ENCODE measurements at places on chromosomes 7 and 10. TPM values are rescaled to one million over a fixed set of nuclear protein-coding genes. Genes with fewer than 3 reads are reported as not detected.

DNA sequence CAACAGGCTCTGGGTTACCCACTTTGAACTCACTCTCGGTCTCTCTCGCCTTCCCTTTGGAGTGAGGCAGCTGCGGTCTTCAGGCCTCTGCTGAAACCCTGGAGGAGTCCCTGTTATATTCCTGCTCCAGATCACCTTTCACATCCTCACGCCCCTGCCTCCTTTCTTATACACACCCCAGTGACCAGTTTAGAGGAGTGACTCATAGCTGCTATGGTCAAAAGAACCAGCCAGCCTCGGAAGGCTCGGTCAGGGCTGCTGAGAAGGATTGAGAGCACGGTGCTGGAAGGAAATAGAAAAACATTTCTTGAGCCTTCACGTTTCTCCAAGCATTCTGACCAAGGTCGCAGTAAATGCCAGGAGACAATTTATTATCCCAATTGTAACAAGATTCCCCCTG is 28.3 kb upstream of the SVOPL start:
- peak; percentile 18 for DNase-seq

The OR2A42 gene
- total RNA-seq = not detected

DNA sequence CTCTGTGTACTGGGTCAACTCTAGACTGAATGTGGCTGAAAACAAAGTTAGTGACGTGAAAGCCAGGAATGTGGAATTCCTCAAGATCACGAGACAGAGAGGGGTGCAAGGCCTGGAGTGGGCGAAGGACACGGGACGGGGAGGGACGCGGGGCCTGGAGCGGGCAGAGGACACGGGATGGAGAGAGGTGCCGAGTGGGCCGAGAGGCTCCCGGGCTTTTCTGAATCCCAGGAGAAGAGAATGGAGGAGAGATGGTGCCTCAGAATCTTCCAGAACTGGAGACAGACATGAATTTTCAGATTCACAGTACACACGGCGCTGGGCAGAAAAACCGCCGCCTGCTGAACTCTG is 50.6 kb upstream of the PRKAR1B start:
- DNase-seq = no peak

The PGAM2 gene
- 62.5 TPM for total RNA-seq

DNA sequence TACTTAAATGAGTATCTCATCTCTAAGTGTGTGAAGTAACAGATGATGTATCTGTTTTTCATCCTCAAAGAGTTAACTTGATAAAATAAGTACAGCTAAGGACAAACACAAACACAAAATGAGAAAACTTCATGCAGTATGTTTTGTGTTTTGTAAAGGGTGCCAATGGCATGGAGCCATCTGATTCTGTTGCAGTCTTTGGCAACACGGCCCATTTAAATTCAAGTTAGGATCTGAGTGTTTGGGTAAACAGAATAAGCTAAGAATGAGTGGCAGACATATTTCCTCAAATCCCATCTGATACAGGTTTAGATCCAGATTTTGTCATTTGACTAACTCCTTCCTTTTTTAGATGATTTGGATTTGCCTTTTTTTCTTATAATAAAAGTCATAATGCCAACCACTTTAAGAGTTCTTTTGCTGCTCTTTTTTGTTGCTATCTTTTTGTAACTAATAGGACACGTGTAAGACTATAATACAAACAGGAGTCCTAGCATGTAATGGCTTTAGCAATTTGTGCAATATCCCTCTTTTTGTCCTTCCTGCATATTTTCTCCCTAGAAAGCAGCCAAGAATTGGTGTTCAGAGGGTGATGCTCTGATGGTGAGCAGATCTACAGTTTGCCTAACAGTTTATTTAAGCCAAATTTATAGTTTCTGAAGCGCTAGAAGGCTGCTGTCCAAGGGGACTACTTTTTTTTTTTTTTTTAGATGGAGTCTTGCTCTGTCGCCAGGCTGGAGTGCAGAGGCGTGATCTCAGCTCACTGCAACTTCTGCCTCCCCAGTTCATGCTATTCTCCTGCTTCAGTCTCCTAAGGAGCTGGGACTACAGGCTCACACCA is 18.9 kb upstream of the ACTA2 start:
- no peak for DNase-seq

Data from myocyte (in vitro differentiated cells).